Keratinocyte (primary cell): ENCODE measurements at places on chromosomes 2 and 18. TPM values are rescaled to one million over a fixed set of nuclear protein-coding genes. Genes with fewer than 3 reads are reported as not detected.
A peak's percentile ranks its signal among the peaks of the same experiment; 100 is the strongest.

GRCh38 chr18:28063271-28063761, 113.6 kb downstream of the CDH2 start:
- DNase-seq = no peak
- H3K27me3 ChIP-seq = no peaks in the 10 kb centered on the region
- peaks cover 4% of the 10 kb centered on the region for H3K4me1 ChIP-seq
- no peaks in the 10 kb centered on the region for H3K36me3 ChIP-seq
- no peak overlapping the region for H3K4me3 ChIP-seq

GRCh38 chr18:75081486-75081885, 127.5 kb downstream of the PTGR3 start:
- no peaks in the 10 kb centered on the region for H3K27me3 ChIP-seq
- H3K4me3 ChIP-seq = no peak overlapping the region
- H3K36me3 ChIP-seq = no peaks in the 10 kb centered on the region
- H3K4me1 ChIP-seq = no peaks in the 10 kb centered on the region
- DNase-seq = no peak

GRCh38 chr18:78586586-78586985, 393.0 kb upstream of the SALL3 start:
- DNase-seq = no peak
- H3K36me3 ChIP-seq = no peaks in the 10 kb centered on the region
- no peak overlapping the region for H3K4me3 ChIP-seq
- H3K27ac ChIP-seq = no peak overlapping the region
- no peaks in the 10 kb centered on the region for H3K27me3 ChIP-seq

- DNase-seq = no peak
- no peak overlapping the region for H3K4me3 ChIP-seq
- no peak overlapping the region for H3K27ac ChIP-seq
- no peaks in the 10 kb centered on the region for H3K36me3 ChIP-seq
These were observed 146.3 kb upstream of the CTAGE1 start for GRCh38 chr18:22564036-22564435.

DNA sequence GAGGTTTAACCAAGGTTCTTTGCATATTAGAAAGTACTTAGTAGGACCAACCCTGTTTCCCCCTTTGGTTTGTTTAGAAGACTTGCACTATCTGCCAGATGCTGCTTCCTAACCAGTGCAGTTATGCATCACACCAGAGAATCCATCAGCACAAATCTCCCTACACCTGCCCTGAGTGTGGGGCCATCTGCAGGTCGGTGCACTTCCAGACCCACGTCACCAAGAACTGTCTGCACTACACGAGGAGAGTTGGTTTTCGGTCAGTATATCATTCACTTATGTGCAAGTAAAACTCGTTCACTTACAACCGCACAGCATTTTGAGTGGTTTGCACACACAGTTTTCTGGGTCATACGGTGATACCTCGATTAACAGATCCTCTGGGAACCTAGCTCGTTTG, 69.7 kb downstream of the ZNF532 start:
- H3K27ac ChIP-seq = no peak overlapping the region
- no peaks in the 10 kb centered on the region for H3K27me3 ChIP-seq
- H3K4me3 ChIP-seq = no peak overlapping the region

DNA sequence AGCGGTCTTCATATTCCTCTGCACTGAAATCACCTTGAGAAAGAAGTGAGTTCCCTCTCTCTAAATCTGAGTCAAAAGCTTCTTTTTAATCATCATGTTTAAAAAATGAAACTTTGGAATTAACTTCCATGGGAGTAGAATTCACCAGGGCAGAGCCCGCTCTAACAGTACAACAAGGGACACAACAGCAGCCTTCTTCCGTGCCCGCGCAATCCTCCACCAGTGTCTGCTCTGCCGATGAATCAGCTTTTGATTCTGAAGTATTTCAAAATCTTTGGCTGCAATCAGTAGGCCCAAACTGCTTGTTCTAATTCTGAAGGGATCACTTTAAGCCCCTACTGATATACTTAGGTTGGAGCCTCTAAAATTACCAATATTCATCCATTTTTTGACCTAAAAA, 76.9 kb downstream of the USP40 start:
- H3K4me3 ChIP-seq = no peak overlapping the region
- H3K27ac ChIP-seq = peak overlapping the region; percentile 96
- no peak for DNase-seq
- H3K36me3 ChIP-seq = peaks cover 3% of the 10 kb centered on the region

GRCh38 chr2:24918326-24919036, 1.6 kb downstream of the ADCY3 start:
- peaks cover 14% of the 10 kb centered on the region for H3K4me1 ChIP-seq
- H3K4me3 ChIP-seq = no peak overlapping the region
- no peaks in the 10 kb centered on the region for H3K27me3 ChIP-seq
- H3K36me3 ChIP-seq = peaks cover 7% of the 10 kb centered on the region

GRCh38 chr2:165924946-165925345, 28.6 kb downstream of the TTC21B start:
- no peak for DNase-seq
- no peaks in the 10 kb centered on the region for H3K36me3 ChIP-seq
- H3K27ac ChIP-seq = no peak overlapping the region
- H3K27me3 ChIP-seq = no peaks in the 10 kb centered on the region
- H3K4me1 ChIP-seq = no peaks in the 10 kb centered on the region

The AGFG1 gene
- polyA plus RNA-seq = 111 to 125 TPM (median 111 TPM) in 3 replicates

The BOK gene
- polyA plus RNA-seq = 15.4 to 25.5 TPM (median 21.7 TPM) in 3 replicates

The ZNF804A gene
- 0.05 to 0.08 TPM (median 0.06 TPM) in 3 replicates for polyA plus RNA-seq

The FKBP1B gene
- polyA plus RNA-seq = 21.9 to 27.9 TPM (median 24.5 TPM) in 3 replicates
